Myometrial cell (primary cell): ENCODE measurements at places on chromosomes 6 and 20. TPM values are rescaled to one million over a fixed set of nuclear protein-coding genes. Genes with fewer than 3 reads are reported as not detected.

The PRRC2A gene
- total RNA-seq: 77.8 and 81.9 TPM in 2 replicates

The CALHM5 gene
- 0.58 and 0.71 TPM in 2 replicates for total RNA-seq

The PFDN6 gene
- total RNA-seq: 58.7 and 93.4 TPM in 2 replicates

The GNAS-AS1 gene
- total RNA-seq: 0.53 TPM in 1 of 2 replicates, not detected in the other

The LTB gene
- total RNA-seq: not detected in 2 replicates

The GABRR1 gene
- total RNA-seq: not detected in 2 replicates

The RNF182 gene
- 3.9 and 4.3 TPM in 2 replicates for total RNA-seq
